ENCODE measurements at places on chromosomes 3 and 15.
A peak's percentile ranks its signal among the peaks of the same experiment; 100 is the strongest.

DNA sequence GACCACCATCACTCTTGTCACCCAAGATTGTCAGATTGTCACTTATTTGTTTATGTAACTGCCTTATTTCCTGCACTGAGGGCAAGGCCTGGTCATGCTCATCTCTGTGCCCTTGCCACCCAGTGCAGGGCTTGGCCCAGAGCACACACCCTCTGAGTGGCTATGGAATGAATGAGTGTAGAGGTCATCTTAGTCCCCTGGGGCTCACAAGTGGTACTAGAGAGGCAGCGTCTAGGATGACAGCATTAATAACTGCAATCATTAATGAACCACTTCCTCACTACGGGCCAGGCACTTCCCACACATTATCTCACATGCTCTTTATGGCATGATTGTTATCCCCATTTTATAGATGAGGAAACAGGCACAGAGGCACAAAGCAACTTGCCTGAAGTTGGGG is 117.0 kb downstream of the SMAD6 start:
- H3K36me3 ChIP-seq, result no peaks in the 10 kb centered on the region
- no peak overlapping the region for H3K4me3 ChIP-seq
- H3K27ac ChIP-seq, result no peak overlapping the region
- DNase-seq, result no peak
- H3K4me1 ChIP-seq, result peaks cover under 1% of the 10 kb centered on the region

DNA sequence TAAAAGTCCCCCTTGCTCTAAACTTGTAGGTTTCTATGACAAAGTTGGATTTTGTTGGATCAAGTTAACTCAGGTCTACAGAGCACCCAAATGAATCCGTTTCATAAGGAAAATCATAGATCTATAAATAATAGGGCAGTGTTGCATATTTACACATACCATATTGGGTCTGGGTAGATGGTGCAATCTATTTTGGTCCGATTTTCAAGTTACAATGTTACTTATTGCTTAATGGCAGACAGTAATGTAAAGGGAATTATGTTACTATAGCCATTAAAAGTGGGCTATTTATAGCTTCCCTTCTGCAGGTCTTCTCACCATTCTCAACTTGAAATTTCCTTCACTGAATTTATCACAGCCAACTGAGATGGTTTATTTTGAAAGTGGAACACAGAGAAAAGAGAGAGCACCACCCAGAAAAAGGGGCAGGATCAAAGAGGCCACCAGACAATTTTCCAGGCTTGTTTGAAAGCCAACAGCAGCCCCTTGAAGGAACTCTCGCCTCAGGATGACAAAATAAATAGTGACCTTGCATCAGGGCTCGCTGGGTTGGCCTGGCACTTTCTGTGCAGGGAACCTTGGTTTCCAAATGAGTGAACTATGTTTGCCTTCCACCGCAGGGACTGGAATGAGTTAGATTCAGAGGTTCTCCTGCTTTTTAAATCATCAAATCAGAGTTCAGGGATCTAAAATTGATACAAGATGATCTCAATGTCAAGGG is 260.2 kb upstream of the HES1 start:
- H3K4me1 ChIP-seq, result no peaks in the 10 kb centered on the region
- no peak for DNase-seq
- H3K4me3 ChIP-seq, result no peak overlapping the region
- H3K27ac ChIP-seq, result no peak overlapping the region
- no peaks in the 10 kb centered on the region for H3K36me3 ChIP-seq
- peaks cover 25% of the 10 kb centered on the region for H3K27me3 ChIP-seq

DNA sequence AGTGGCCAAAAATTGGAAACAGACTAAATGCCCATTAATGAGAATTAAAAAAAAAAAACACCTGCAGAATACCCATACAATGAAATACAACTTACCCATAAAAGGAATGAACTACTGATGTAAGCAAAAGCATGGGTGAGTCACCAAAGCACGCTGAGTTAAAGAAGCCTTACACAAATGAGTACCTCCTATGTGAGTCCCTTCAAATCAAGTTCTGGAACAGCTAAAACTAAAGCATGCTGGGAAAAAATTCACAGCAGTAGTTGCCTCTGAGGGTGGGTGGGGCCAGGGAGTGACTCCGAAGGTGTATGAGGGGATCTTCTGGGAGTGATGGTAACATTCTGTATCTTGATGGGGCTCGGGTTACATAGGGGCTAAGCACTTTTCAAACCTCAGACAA is 11.4 kb downstream of the MYO5C start:
- no peak overlapping the region for H3K4me3 ChIP-seq
- no peaks in the 10 kb centered on the region for H3K36me3 ChIP-seq
- H3K27me3 ChIP-seq, result no peaks in the 10 kb centered on the region
- H3K27ac ChIP-seq, result no peak overlapping the region
- H3K4me1 ChIP-seq, result peaks cover 13% of the 10 kb centered on the region

GRCh38 chr3:56810577-56811545 is 9.1 kb upstream of the ARHGEF3 start:
- no peak overlapping the region for H3K27ac ChIP-seq
- H3K27me3 ChIP-seq, result no peaks in the 10 kb centered on the region
- DNase-seq, result no peak
- no peaks in the 10 kb centered on the region for H3K36me3 ChIP-seq
- H3K4me3 ChIP-seq, result no peak overlapping the region

DNA sequence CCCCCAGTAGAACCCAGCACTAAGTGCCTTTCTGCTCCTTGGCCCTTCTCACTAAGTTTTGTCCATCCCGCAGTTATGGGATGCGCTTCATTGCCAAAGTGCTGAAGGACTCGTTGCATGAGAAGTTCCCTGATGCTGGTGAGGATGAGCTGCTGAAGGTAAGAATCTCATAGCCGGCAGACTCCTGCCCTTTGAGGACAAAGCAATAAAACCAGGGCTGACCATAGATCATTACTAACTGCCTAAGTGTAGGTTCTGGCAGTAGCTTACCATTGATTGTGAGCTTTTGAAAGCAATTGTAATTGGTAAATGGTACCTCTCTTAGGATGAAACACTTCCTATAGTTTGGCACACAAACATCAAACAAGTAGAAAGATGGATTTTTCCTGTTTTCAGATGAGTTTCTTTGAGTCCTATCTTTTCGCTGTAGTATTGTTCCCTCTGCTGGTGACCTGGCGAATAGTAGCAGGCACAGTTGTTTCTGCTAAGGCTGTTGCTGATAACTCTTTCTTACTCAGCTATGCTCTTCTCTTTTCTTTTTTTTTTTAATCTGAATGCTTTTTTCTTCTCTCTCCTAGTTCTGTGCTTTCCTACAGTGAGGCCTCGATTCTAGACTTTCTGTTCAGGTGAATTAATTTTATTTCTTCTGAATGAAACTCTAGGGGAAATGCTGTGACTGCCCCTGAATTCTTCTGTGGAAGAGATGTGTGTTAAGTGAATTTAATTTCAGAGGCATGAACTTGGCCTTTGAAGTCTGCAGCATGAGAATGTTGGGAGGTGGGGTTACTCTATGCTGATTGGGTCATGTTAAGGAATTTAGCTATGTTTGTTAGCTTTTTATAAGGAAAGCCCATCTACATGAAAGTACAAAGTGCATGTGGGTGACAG is 47.4 kb upstream of the CRTC3 start:
- H3K4me3 ChIP-seq, result no peak overlapping the region
- no peak for DNase-seq
- H3K27ac ChIP-seq, result peak overlapping the region; percentile 24
- H3K27me3 ChIP-seq, result no peaks in the 10 kb centered on the region
- peaks cover 96% of the 10 kb centered on the region for H3K36me3 ChIP-seq
- H3K4me1 ChIP-seq, result no peaks in the 10 kb centered on the region

DNA sequence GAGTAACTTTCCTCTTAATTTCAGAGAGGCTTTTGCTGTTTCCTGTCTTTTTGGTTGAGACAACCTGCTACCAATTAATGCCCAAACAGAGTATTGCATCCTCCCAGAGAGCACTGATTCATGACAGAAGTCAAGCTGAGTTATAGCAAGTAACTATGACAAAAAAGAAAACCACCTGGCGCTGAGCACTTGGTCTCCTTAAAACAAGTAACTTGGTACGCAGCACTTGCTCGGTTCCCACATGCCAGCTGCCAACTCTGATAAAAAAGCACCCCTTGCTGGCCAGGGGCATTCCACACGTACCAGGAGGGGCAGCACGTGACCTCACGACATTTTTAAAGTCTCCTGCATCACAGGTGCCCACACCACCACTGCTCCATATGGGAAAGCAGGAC is 13.5 kb upstream of the MYO5C start:
- peaks cover 14% of the 10 kb centered on the region for H3K36me3 ChIP-seq
- H3K4me3 ChIP-seq, result no peak overlapping the region
- no peak overlapping the region for H3K27ac ChIP-seq
- no peaks in the 10 kb centered on the region for H3K27me3 ChIP-seq

DNA sequence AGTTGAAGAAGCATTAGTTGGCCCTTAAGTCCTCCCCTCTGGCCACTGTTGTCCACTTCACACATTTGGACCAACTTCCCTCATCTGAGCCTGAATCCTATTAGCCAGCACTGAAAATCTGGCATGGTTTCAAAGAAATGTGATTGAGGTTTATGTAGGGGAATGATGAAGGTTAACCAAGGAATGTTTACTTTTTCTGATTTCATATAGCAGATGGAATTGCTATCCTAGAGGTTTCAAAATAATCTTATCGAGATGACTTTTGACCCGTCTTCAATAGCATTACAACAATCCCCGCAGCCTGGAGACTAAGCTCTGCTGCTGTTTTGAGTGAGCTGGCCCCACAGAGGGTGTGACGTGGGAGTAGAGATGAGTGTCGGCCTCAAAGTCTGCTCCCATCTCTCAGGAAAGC is 200.8 kb upstream of the IL12A start:
- no peak for DNase-seq
- H3K27me3 ChIP-seq, result no peaks in the 10 kb centered on the region
- no peak overlapping the region for H3K4me3 ChIP-seq

DNA sequence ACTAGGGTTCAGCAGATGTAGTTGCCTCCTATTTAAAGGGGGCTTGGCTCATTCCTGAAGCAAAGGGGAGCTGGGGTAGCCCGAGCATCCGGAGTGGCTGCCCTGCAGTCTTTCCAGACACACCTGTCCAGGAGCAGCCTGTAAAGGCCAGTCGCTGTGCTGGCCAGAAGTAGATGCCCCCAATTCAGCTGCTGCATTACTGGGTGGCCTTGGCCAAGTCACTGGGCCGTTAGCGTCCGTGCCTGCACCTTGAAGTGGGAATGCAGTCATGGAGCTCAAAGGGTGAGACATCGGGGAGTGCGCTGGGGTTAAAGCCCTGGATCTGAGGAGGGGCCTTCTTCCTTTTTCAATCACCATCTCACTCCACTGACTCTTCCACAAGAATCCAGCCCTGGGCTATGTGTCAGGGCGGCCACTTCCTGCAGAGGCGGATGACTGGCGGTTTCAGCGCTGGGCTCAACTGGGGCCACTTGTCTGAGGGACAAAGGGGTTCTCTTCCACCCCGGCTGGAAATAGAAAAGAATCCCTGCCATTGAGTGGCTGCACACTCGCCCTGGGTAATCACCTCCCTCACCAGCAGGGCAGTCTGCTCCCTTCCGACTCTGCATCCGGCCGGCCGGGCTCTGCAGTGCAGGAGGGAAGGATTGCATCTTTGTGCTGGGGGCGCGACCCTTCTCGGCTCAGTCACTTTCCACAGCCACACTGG is 11.8 kb downstream of the ALDH1A3 start:
- DNase-seq, result no peak
- H3K27ac ChIP-seq, result no peak overlapping the region
- peaks cover 88% of the 10 kb centered on the region for H3K27me3 ChIP-seq
- H3K36me3 ChIP-seq, result no peaks in the 10 kb centered on the region

All from left ventricle myocardium inferior (tissue), 1 donor.